Stimulated activated CD8-positive, alpha-beta memory T cell treated with anti-CD3 and anti-CD28 coated beads, Interleukin-12 subunit alpha, Interleukin-12 subunit beta, amount 100 ng/mL, for 4 hours (primary cell): ENCODE measurements at places on chromosomes 12 and 14.

DNA sequence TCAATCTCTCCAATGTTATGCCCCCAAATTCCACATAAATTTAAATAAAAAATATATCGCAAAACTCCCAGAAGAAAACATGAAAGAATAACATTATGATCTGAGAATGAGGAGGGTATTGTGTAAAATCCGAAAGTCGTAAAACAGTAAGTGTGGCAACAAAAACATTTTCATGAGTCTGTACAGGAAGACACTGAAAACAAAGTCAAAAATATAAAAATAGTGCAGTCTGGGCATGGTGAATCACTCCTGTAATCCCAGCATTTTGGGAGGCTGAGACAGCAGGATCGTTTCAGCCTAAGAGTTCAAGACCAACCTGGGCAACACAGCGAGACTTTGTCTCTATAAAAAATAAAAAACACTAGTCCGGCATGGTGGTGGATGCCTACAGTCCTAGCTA lies 57.1 kb downstream of the SPTLC2 start:
- DNase-seq, result no peak

DNA sequence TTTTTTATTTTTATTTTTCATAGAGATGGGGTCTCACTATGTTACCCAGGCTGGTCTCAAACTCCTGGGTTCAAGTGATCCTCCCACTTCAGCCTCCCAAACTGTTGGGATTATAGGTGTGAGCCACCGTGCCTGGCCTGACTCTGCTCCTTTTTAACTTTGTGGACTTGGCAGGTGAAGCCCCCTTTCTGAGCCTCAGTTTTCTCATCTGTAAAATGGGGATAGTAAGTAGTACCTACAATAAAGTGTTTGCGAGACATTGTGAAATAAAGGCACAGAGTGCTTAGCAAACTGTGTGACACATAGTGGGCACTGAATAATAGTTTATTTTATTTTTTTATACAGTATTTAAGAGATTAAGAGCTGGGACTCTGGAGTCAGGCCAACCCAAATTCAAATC lies 21.1 kb upstream of the MED13L start:
- no peak for DNase-seq

- no peak for DNase-seq
These were observed 452.7 kb upstream of the PDE3A start for GRCh38 chr12:19915392-19916195.

- DNase-seq, result no peak
These were observed 26.0 kb downstream of the FRMD6 start for GRCh38 chr14:51677738-51678137.

- DNase-seq, result no peak
These were observed 111.6 kb downstream of the TSPAN8 start for GRCh38 chr12:71046215-71046614.

DNA sequence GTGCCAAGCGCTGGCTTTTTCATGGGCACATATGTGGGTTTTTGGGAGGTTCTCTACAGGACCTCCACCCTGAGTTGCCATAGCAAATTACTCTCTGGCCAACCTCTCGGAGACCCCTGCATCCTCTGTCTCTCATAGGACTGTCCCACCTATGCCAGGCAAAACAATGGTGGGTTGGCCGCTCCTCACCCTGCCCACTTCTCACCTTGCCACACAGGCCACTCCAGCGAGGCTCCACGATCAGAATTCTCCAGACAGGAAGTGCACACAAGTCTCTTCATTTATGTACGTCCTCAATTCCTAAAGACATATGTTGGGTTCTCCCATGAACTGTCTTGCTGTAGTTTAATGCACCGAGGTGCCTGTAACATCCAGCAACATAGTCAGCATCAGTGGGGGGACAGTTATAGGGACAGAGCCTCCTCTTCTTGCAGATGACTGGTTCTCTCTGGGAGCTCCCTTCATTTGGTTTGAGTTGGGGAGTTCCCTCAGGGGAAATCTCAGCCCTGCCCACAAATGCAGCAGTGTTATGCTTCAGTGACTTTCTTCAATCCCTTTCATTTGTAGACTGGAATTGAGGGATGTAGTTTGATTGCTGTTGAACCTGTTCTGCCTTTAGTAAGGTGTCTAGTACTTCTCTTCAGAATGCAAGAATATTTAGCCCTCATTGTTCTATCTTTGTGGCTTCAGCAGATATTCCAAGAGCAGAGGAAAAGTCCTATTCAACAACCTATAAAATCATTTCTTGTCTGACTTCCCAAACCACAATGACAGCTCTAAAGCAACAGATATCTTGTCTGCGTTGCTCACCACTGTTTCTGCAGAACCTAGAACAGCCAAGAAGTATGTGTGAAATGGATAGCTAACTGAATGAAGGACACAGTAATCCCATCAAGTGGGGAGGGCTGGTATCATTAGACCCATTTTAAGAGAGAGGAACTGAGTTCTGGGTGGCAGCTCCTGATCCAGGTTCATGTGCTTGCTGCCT lies 2.8 kb upstream of the LTBP2 start:
- no peak for DNase-seq

GRCh38 chr14:57575482-57575881 lies 81.8 kb upstream of the CCDC198 start:
- DNase-seq, result no peak
